ENCODE measurements at places on chromosomes 4 and X. TPM values are rescaled to one million over a fixed set of nuclear protein-coding genes. Genes with fewer than 3 reads are reported as not detected.

GRCh38 chr4:5144384-5144783, 93.1 kb downstream of the STK32B start:
- H3K27me3 ChIP-seq = peaks cover 64% of the 10 kb centered on the region
- H3K4me1 ChIP-seq = no peaks in the 10 kb centered on the region
- no peak overlapping the region for H3K27ac ChIP-seq
- DNase-seq = no peak
- H3K4me3 ChIP-seq = no peak overlapping the region

DNA sequence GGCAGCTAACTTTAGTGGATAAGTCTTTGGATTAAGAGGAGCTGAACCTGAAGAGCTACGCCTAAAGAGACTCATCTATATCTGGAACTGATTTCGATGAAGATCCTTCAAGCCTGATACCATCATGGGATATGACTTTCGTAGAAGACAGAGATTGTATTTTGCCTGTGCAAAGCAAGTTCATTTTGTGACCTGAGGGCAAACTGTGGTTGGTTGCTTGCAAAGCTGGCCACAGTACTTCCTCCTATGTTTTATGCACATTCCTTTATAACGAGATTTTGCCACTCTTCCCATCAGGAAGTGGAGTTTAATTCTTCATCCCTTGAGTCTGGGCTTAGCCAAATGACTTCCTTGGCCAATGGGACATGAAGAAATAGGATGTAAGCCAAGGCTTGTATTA, 519.3 kb upstream of the NR3C2 start:
- H3K4me3 ChIP-seq = no peak overlapping the region
- H3K27me3 ChIP-seq = peaks cover 1% of the 10 kb centered on the region
- no peak overlapping the region for H3K27ac ChIP-seq
- DNase-seq = no peak

- no peaks in the 10 kb centered on the region for H3K27me3 ChIP-seq
- H3K4me1 ChIP-seq = no peaks in the 10 kb centered on the region
Observed at GRCh38 chrX:150730719-150731118, 37.5 kb downstream of the MTMR1 start.

- H3K36me3 ChIP-seq = no peaks in the 10 kb centered on the region
- H3K4me3 ChIP-seq = no peak overlapping the region
- peaks cover 14% of the 10 kb centered on the region for H3K4me1 ChIP-seq
- no peak overlapping the region for H3K27ac ChIP-seq
Observed at GRCh38 chr4:95151255-95151654, 393.5 kb downstream of the BMPR1B start.

DNA sequence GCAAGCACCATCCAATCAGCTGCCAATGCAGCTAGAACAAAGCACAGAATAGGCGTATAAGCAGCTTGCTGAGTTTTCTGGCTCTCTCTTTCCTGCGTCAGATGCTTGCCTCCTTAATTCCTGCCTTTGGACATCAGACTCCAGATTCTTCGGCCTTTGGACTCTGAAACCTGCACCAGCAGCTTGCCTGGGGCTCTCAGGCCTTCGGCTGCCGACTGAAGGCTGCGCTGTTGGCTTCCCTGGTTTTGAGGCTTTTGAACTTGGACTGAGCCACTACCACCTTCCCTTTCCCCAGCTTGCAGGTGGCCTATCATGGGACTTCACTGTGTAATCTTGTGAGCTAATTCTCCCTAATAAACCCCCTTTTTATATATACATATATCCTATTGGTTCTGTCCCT, 6.1 kb downstream of the TMEM192 start:
- DNase-seq = no peak
- H3K4me1 ChIP-seq = peaks cover 4% of the 10 kb centered on the region
- no peaks in the 10 kb centered on the region for H3K27me3 ChIP-seq
- H3K27ac ChIP-seq = no peak overlapping the region

DNA sequence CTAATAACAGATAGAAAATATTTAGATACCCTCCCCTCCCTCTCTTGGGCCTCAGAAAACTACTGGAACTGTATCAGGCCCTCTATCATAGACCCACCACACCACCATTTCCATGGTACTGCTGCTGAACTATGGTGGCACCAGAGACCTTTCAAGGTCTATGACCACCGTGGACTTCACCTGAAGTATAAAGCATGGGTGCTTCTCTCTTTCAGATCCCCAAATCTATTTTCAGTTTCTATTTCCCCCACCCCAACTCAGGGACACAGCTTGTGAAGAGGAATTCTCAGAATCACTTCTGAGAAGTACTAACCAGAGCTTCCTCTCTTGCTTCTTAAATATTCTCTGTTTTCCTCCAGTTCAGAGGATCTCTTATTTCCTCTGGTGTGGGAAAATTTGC, 840.8 kb upstream of the HTR2C start:
- H3K27ac ChIP-seq = no peak overlapping the region
- no peak for DNase-seq
- H3K4me1 ChIP-seq = peaks cover 10% of the 10 kb centered on the region
- no peaks in the 10 kb centered on the region for H3K27me3 ChIP-seq
- H3K36me3 ChIP-seq = no peaks in the 10 kb centered on the region
- H3K4me3 ChIP-seq = no peak overlapping the region

DNA sequence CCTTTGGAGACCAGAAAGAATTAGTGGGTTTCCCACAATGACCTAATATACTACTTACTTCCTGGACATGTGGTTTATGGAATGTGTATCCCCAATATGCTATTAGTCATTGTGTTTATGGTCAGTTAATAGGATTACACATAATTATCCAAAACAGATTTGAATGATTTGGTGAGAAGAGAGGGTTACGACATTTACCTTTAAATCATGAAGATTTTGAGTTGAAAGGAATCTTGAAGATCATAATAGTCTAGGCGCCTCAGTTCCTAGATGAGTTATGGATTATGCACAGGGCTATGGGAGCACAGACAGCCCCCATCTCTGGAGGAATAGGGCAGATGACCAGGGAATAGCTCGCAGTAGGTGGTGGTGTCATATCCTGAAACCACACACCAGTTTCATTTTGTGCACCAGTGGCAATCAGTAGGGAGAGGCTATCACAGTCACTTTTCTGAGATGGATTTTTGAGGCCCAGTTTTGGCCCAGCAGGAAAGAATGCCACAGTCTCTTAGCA, 61.3 kb downstream of the SEPTIN11 start:
- no peak overlapping the region for H3K4me3 ChIP-seq
- H3K36me3 ChIP-seq = peaks cover 18% of the 10 kb centered on the region
- DNase-seq = no peak

GRCh38 chrX:136097871-136098805, 49.2 kb upstream of the FHL1 start:
- H3K27me3 ChIP-seq = no peaks in the 10 kb centered on the region
- DNase-seq = no peak
- H3K4me1 ChIP-seq = no peaks in the 10 kb centered on the region
- H3K27ac ChIP-seq = no peak overlapping the region
- no peak overlapping the region for H3K4me3 ChIP-seq
- H3K36me3 ChIP-seq = no peaks in the 10 kb centered on the region

DNA sequence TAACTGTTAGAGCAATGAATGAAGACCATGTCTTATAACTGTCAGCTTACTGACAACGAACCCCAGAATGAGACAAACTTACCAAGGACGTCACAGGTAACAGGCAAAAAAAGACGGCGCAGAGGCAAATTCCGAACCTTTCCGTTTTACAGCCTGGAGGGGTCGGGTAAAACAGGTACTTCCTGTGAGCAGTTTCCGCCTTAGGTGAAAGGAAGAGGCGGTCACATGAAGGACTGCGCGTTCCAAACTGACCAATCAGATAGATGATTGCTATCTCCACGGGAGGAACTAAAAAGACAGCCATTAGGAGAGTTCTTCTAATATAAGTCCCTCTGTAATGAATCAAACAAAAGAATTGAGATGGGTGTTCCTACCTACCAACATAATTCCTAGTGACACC, at the start of gene COX7B2:
COX7B2 (minus strand) TSS at position 168 of the 400 bp plus-strand sequence. CDS start 174,053 bp downstream, outside the sequence.
- H3K27ac ChIP-seq = no peak within 1 kb of the TSS
- H3K4me1 ChIP-seq = no peaks in the 10 kb centered on the region
- H3K27me3 ChIP-seq = peaks cover 2% of the 10 kb centered on the region
- no peak within 1 kb of the TSS for H3K4me3 ChIP-seq
- no peak for DNase-seq

DNA sequence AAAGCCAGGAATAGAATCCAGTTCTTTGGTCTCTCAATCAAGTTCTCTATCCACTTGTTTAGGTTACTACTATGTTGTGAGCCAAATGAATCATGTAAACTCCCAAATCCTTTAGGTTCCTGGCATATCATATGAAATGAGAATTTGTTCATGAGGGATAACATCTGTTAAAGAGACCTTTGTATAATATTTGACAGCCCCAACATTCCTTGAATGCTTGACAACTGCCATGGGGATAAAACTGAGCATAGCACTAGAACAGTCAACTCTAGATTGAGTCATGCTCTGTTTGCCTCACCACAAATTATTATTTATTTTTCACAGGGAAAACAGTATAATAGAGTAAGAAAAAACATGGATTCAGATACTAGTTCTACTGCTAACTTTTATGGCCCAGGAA, 93.3 kb downstream of the NAA11 start:
- H3K36me3 ChIP-seq = no peaks in the 10 kb centered on the region
- no peak overlapping the region for H3K4me3 ChIP-seq
- DNase-seq = no peak
- H3K27me3 ChIP-seq = no peaks in the 10 kb centered on the region

- no peak overlapping the region for H3K27ac ChIP-seq
- H3K4me1 ChIP-seq = no peaks in the 10 kb centered on the region
- DNase-seq = no peak
Observed at GRCh38 chr4:18343581-18343980, 322.0 kb upstream of the LCORL start.

DNA sequence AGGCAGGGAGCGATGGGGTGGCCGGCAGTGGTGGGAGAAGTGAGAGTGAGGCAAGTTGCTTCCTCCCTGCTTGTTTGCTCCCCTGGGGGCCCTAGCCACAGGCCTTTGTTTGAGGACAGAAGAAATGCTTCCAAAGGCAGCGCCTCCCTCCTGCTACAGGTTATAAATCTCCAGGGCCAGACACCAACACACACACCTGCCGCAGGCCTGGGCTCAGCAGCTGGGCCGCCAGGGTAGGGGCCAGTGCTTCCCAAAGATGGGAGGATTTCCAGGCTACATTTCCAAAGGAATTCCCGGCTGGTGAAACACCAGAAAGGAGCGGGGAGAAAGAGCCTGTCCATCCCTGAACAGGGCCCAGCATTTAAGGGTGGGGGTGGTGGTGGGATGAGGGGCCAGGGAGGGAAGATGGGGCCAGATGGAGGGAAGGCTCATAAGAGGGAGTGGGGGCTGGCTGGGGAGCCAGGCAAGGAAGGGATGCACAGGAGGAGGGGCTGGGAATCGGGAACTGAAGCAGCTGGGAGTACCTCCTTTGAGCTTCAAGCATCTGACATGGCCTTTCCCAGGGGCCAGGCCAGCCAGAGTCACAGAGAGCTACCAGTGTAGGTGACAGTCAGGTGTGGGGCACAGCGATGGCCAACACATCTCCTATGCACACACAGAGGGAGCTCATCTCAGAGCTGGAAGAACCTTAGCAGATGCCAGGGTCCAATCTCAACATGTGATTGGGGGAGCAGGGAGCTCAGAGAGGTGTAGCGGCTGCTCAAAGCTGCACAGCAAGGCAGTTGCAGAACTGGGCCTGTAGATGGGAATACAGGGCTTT, 143.9 kb downstream of the PJA1 start:
- H3K27me3 ChIP-seq = no peaks in the 10 kb centered on the region
- peaks cover 6% of the 10 kb centered on the region for H3K4me1 ChIP-seq
- no peak for DNase-seq
- H3K27ac ChIP-seq = no peak overlapping the region

DNA sequence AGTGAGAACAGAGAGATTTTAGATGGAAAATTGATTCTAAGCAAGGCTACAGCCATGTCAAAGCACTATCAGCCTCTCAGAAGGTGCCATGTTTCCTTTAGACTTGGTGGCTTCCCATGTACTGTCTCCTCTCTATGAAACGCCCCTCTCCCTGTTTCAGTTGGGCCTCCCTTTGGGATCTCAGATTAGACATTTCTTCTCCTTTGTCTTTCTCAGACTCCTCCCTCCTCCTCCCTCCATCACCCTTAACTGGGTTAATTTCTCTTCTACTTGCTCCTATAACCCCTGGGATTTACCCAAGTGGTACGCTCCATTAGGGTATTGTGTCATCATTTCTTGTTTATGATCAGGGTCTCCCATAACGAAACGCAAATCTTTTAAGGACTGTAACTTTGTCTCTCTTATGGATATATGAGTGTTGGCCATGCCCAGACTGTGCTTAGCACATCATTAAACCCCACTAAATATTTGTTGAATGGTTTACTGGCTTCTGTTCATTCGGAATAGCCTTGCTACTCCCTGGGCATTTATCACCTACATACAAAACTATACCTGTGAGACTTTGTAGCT, 106.8 kb downstream of the FAM9B start:
- no peak overlapping the region for H3K27ac ChIP-seq
- no peak overlapping the region for H3K4me3 ChIP-seq
- H3K4me1 ChIP-seq = no peaks in the 10 kb centered on the region
- H3K36me3 ChIP-seq = no peaks in the 10 kb centered on the region
- no peak for DNase-seq
- H3K27me3 ChIP-seq = no peaks in the 10 kb centered on the region

DNA sequence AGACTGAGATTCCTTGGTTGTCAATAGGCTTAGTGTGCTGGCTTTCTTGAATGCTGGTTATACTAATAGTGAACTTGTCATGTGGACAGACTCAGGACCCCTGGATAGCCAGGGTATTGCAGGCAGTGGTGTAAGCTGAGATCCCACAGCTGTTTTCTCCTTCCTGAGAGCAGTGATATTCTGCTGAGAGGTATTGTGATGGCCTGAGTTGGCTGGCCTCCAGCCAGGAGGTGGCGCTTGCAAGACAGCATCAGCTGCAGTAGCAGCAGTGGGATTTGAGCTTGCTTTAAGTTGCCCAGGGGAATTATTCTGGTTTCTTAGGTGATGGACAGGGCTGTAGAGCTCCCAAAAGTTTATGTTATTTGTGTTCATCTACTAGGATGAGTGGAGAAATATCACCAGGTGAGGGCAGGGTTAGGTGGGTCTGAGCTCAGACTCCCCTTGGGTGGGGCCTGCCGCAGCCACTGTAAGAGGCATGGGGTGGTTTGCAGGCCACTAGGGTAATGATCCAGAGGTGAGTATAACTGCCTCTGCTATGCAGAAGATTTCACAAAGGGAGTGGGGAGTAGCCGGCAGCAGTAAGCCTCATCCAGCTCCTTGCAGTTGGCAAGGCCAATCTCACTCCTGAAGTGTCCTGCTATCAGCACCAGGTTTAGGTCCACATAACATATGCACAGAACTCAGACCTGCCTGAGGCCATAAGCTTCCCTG, 66.2 kb downstream of the IL15 start:
- no peaks in the 10 kb centered on the region for H3K27me3 ChIP-seq
- peaks cover 4% of the 10 kb centered on the region for H3K36me3 ChIP-seq
- H3K4me1 ChIP-seq = no peaks in the 10 kb centered on the region
- no peak for DNase-seq
- H3K27ac ChIP-seq = no peak overlapping the region

GRCh38 chrX:103756736-103757135, 19.9 kb upstream of the PLP1 start:
- no peak overlapping the region for H3K27ac ChIP-seq
- H3K4me3 ChIP-seq = no peak overlapping the region
- no peak for DNase-seq
- peaks cover 2% of the 10 kb centered on the region for H3K36me3 ChIP-seq

GRCh38 chr4:94826206-94826605, 68.5 kb downstream of the BMPR1B start:
- H3K27me3 ChIP-seq = peaks cover 6% of the 10 kb centered on the region
- peaks cover 4% of the 10 kb centered on the region for H3K4me1 ChIP-seq
- H3K36me3 ChIP-seq = no peaks in the 10 kb centered on the region
- DNase-seq = no peak

PAGE4 gene
- total RNA-seq = not detected

DOK7 gene
- total RNA-seq = 4.8 TPM

EXOC1L gene
- total RNA-seq = not detected

LDOC1 gene
- 52.2 TPM for total RNA-seq

ARHGEF38 gene
- 0.22 TPM for total RNA-seq

GLRB gene
- 14.9 TPM for total RNA-seq

CXCL8 gene
- total RNA-seq = 8.8 TPM

DRD5 gene
- total RNA-seq = 0.09 TPM

TMPRSS11B gene
- total RNA-seq = not detected

HNRNPH2 gene
- total RNA-seq = 60.8 TPM

PABPC1L2A gene
- total RNA-seq = not detected
